NCI-H146 (cell line): ENCODE measurements at places on chromosomes 12 and 14.

- no peak for DNase-seq
Measured at GRCh38 chr12:39329018-39329417, 113.9 kb downstream of the KIF21A start.

DNA sequence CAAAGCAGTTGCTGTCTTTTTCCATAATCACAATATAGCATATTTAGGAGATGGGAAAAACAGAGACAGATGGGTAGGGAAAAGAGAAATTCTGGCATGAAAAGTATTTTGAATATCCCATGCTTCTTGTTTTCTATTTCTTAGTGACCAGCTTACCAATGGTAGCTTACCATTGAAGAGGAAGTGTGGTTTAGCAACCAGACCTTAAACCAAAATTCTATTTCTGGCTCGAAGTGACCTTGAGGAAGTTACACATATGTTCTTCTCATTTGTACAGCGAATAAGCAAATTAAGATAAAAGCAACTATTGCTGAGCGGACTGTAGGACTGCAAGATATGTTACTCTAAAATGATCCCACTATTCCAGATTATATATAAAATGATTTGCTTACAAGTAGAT lies 82.9 kb downstream of the FGD4 start:
- DNase-seq = no peak

GRCh38 chr14:102517392-102518062 lies 8.0 kb upstream of the ANKRD9 start:
- no peak for DNase-seq

- DNase-seq = no peak
Measured at GRCh38 chr12:86429824-86430223, 173.6 kb upstream of the MGAT4C start.

GRCh38 chr14:65107200-65107599 lies 4.9 kb upstream of the MAX start:
- no peak for DNase-seq

GRCh38 chr12:91685917-91686316 lies 459.7 kb downstream of the BTG1 start:
- DNase-seq = no peak

GRCh38 chr14:56821177-56821576 lies 10.9 kb upstream of the OTX2 start:
- no peak for DNase-seq

- no peak for DNase-seq
Measured at GRCh38 chr12:78388461-78388860, 476.1 kb upstream of the SYT1 start.

- DNase-seq = no peak
Measured at GRCh38 chr12:42315108-42315507, 10.8 kb downstream of the ZCRB1 start.

DNA sequence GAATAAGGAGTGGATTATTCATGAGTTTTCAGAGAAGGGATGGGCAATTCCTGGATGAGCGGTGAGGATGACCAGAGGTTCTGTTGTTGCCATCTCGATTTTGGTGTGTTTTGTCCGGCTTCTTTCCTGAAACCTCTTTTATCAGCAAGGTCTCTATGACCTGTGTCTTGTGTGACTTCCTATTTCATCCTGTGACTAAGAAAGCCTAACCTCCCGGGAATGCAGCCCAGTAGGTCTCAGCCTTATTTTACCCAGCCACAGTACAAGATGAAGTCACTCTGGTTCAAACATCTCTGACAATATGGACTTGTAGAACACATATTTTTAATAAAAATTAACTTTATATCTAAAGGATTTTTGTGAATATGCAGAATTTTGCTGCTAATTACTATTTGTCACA lies 716.4 kb downstream of the FSCB start:
- no peak for DNase-seq

- peak; percentile 74 for DNase-seq
Measured at GRCh38 chr12:51217133-51217967, 512 bp downstream of the POU6F1 start.

- DNase-seq = peak; percentile 86
Measured at GRCh38 chr12:123055281-123055766, 74.8 kb downstream of the ARL6IP4 start.

GRCh38 chr12:124864326-124864752 lies 675 bp upstream of the SCARB1 start:
- no peak for DNase-seq

DNA sequence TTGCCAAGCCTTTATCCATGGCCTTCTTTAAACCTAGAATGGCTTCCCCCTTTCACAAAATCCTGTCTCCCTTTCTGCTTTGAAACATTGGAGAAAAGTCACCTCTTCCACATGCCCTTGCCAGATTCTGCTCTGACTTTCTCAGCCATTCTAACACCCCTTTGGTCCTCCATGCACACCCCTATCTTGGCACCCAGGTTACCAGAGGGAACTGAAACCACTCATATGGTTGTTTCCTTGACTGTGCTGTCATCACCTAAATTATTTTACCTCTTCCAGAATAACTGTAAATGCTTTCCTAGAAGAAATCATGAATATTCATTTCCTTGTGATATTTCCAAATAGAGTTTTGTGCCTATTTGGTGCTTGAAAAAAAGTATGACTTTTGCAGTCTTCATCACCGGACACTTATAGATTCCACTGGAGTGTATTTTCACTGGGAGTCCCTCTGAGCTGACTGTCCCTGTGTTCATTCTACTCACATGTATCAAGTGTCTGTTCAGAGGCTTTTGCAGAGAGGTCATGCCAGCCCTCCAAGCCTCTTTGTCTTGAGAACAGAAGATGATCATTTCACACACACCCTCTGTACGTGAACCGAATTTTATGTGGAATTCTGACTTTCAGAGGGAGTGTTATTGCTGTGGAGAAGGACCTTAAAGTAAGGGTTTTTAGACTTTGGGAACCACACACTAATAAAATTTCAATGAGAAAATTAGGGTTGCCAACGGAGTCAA lies 74.1 kb downstream of the PLXNC1 start:
- no peak for DNase-seq

- peak; percentile 32 for DNase-seq
Measured at GRCh38 chr12:80622271-80622670, 85.2 kb upstream of the MYF6 start.

GRCh38 chr14:105256292-105256960 lies 8.1 kb downstream of the BTBD6 start:
- DNase-seq = no peak

- DNase-seq = no peak
Measured at GRCh38 chr14:31828946-31829868, 247.9 kb upstream of the ARHGAP5 start.

- DNase-seq = no peak
Measured at GRCh38 chr14:44778604-44779003, 183.1 kb downstream of the KLHL28 start.

DNA sequence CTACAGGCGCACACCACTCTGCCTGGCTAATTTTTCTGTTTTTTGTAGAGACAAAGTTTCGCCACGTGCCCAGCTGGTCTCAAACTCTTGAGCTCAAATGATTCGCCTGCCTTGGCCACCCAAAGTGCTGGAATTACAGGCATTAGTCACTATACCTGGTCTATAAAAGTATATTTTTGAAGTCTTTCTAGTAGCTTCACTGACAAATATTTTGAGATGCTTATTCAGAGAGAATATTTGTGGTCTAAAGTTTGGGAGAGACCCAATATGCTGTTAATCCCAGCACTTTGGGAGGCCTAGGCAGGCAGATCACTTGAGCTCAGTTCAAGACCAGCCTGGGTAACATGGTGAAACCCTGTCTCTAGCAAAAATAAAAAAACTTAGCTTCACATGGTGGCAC lies 22.0 kb upstream of the PPP1R12A start:
- DNase-seq = no peak

DNA sequence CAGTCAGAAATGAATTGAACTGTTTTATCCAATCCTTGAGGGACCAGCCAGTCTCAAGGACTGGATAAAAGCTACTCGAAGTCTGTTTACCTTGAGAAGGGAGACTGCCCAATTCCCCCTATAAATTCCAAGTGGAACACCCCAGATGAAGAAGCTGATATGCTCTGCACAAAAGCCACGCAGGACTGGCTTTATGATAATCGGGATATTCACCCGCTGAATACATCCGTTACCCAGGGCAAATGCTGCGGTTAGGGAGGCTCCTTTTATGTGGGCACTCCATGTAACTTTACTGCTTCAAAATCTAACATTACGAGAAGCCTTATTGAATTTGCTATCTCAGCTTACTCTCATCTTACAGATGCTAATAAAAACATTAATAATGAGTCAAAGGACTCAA lies 119.1 kb downstream of the DENND5B start:
- no peak for DNase-seq

GRCh38 chr14:33612197-33612505 lies 338.7 kb downstream of the EGLN3 start:
- no peak for DNase-seq

- no peak for DNase-seq
Measured at GRCh38 chr12:104651811-104652210, 195.1 kb downstream of the CHST11 start.

DNA sequence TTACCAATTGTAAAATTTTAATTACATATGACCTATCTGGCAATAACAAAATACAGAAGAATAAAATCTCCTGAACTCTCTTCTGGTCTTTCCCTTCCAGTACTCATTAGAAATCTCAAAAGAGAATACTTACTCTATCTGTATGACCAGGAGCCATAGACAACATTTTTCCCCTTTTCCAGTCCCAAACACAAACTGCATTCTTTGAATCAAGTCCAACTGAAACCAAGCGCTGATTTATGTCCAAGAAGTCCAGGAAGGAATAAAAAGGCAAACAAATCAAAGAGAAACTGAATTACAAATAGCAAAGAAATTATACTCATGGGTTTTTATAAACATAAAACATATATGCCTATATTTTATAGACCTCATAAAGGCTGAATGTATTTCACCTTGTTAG lies 46.7 kb downstream of the EML5 start:
- no peak for DNase-seq

DNA sequence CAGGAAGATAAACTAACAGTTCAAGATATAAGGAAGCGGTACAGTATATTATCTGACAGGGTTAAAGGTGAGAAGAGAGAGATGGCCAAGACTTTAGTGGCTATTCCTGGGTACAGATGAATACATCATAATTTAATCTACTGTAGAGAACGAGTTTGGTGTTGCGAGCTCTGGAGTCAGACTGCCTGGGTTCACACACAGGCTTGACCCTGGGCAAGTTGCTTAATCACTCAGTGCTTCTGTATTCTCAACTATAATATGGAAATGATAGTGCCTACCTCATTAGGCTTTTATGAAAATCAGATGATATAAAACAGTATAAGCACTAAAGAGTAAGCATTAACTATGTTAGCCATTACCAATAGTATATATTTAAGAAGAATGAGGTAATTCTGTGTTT lies 3.5 kb downstream of the PPM1H start:
- no peak for DNase-seq

- DNase-seq = no peak
Measured at GRCh38 chr12:120960657-120961056, 17.7 kb upstream of the HNF1A start.

- peak; percentile 79 for DNase-seq
Measured at GRCh38 chr14:62168564-62169155, 406.4 kb downstream of the SNAPC1 start.

GRCh38 chr12:1830401-1830845 lies 10.1 kb downstream of the LRTM2 start:
- peak; percentile 79 for DNase-seq

DNA sequence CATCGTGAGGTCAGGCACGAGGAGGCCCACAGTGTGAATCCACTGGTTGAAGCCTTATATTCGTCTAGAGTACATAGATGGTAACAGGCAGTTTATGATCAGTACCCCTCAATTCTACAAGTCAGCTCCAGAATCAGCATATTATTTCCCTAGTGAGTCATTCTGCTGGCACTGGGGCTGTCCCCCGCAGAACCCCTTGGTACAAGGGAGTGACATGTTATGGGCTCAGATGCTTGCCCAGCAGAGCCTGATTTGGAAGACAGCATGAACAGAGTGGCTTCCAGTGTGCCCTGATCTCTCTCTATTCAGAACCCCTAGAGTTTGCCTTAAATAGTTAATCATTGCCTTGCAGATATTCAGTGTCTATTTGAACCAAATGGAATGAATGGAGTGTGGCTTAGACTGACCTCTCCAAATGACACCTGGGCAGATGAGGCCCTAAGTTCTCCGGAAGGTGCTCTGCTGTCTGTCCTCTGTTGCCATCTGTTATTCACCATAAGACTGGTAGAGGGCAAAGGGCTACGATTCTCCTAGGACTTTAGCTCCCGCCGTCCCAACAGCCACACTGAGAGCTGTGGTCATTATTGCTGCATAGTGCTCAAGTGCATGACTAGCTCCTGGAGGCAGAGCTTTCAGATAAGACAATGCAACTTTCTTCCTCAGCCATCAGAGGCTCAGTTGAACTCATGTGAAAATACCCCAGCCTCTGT lies 41.1 kb downstream of the CACNA2D4 start:
- DNase-seq = no peak

DNA sequence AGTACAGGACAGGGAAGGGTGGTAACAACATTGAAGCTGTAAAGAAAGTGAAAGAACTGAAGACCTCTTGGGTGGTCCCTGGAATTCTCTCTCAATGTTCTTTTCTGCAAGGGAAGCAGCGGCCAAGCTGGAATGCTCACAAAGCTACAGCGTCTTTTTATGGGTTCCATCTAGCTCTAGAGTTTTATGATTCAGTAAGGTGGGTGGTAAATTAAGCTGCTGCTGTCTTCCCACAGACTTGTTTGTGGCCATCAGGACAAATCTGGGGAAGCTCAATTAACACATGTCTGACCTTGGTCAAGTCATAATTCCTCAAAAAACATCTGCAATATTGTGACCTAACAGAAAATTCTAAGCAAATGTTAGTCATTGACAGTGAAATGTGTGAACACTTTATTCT lies 139.1 kb downstream of the MED13L start:
- no peak for DNase-seq

GRCh38 chr12:115320967-115321366 lies 637.0 kb upstream of the TBX3 start:
- DNase-seq = no peak

DNA sequence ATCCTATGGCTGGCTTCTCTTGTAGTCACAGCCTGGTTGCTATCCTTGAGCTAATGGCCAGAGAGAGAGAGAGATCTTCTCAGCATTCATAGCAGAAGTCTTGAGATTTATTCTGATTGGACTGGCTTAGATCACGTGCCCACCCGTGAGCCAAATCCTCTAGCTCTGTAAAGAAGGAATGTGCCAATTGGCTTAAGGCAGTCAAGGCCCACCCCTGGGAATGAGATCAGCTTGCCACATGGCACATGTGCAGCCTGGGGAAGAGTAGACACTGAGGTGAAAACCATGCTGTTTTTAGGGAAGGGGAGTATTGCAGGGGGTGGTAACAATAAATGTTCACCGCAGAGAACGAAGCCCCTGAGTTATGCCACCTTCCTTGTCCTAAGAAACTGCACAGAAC lies 36.3 kb downstream of the PLEKHG7 start:
- DNase-seq = no peak

- DNase-seq = no peak
Measured at GRCh38 chr12:131452444-131452860, 258.4 kb upstream of the SFSWAP start.

- DNase-seq = no peak
Measured at GRCh38 chr14:57464008-57464730, 29.5 kb downstream of the CCDC198 start.
